ENCODE measurements at places on chromosomes 5 and 9.

DNA sequence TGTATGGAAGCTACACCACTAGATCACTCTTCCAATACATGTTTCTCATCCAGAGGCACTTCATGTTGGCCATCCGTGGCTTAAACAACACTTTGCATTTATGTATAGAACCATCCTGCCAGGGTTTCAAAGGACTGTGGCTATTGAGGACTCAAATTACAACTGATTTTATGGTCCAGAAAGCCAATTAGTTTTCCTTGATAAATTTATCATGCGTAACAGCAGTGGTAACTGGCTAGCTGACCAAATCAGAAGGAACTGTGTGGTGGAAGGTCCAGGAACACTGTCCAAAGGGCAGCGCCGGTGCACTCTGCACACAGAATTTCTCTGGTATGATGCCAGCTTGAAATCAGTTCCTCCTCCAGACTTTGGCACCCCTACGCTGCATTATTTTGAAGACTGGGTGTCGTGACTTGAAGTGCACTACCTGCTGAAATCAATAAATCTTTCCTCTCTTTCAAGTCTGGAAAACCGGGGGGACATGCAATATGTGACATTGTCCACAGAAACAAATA is 69.3 kb upstream of the TMEM252 start:
- no peak for DNase-seq

- DNase-seq: no peak
Observed at GRCh38 chr5:40720069-40720468, 35.7 kb downstream of the TTC33 start.

DNA sequence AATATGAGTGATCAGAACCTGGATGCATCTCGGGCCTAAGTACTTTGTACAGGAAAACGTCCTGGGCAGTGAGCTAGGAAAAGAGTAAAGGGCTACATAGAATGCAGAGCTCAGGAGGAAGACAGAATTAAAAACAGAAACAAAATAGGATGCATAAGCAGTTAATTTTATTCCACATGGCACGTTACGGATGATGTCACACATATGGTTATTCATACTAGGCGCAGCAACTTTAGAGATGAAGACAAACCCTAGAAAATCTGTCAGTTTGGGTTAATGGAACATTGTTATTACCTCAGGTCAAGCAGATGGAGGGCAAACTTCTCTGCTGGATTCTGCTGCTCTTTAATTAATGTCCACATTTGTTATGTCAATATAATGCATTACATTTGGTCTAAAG is 445.4 kb downstream of the ANXA1 start:
- no peak for DNase-seq

GRCh38 chr5:142095651-142096330 is 12.8 kb upstream of the NDFIP1 start:
- DNase-seq: no peak

DNA sequence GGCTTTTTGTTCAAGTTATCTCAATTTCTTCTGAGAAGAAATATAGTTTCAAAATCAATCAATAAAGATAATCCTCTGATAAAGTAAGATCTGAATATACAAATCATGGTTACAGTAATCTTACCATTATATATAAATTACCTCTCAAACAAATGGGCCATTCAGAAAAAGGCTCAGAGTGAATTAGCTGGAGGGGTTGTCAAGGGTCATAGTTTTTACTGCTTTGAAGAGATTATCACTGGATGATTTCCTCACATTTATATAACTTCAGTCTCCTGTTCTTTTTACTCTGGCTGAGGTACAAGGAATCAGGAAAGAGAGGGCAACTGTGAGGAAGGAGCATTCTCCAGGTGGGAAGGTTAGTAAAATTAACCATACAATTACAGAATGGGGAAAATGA is 148.6 kb upstream of the ELL2 start:
- DNase-seq: no peak

All from HCEC 1CT (cell line).